T-cell (primary cell): ENCODE measurements at places on chromosomes 12 and 14. TPM values are rescaled to one million over a fixed set of nuclear protein-coding genes. Genes with fewer than 3 reads are reported as not detected.
A peak's percentile ranks its signal among the peaks of the same experiment; 100 is the strongest.

The PGAM5 gene
- total RNA-seq: 21.3 TPM

The OAS1 gene
- 13.7 TPM for total RNA-seq

The PARP11 gene
- 24.9 TPM for total RNA-seq

The PLA2G1B gene
- 1.6 TPM for total RNA-seq

The LIN7A gene
- total RNA-seq: not detected

The TAS2R9 gene
- not detected for total RNA-seq

DNA sequence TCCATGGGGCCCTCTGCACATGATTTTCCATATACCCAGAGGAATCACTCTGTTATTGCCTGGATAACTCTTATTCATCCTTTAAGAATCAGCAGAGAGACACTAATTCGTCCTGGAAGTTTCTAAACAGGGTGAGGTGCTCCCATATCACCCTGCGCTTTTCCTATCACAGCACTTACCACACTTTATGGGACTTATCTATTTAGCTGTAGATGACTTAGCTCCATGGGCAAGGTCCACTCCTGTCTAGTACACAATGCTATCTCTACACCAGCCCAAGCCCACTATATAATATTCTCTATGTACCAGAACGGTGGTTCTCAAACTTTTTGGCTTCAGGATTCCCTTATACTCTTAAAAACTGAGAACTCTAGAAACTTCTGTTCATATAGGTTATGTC lies 111.7 kb downstream of the EFCAB11 start:
- no peaks in the 10 kb centered on the region for H3K27me3 ChIP-seq
- H3K36me3 ChIP-seq: no peaks in the 10 kb centered on the region
- no peaks in the 10 kb centered on the region for H3K4me1 ChIP-seq

- no peaks in the 10 kb centered on the region for H3K36me3 ChIP-seq
- H3K4me3 ChIP-seq: no peak overlapping the region
- no peak for DNase-seq
- peaks cover 3% of the 10 kb centered on the region for H3K27me3 ChIP-seq
- no peak overlapping the region for H3K27ac ChIP-seq
These were observed 35.2 kb upstream of the LHX5 start for GRCh38 chr12:113506867-113507266.

- H3K27ac ChIP-seq: no peak overlapping the region
- H3K4me3 ChIP-seq: no peak overlapping the region
- DNase-seq: no peak
- no peaks in the 10 kb centered on the region for H3K27me3 ChIP-seq
- no peaks in the 10 kb centered on the region for H3K36me3 ChIP-seq
These were observed 133.4 kb downstream of the ACSS3 start for GRCh38 chr12:81211306-81211705.

GRCh38 chr12:132018193-132018916 lies 68.6 kb downstream of the EP400 start:
- no peaks in the 10 kb centered on the region for H3K4me1 ChIP-seq
- H3K27me3 ChIP-seq: no peaks in the 10 kb centered on the region
- peaks cover 20% of the 10 kb centered on the region for H3K36me3 ChIP-seq
- DNase-seq: no peak
- no peak overlapping the region for H3K4me3 ChIP-seq
- no peak overlapping the region for H3K27ac ChIP-seq

- no peaks in the 10 kb centered on the region for H3K4me1 ChIP-seq
- no peak overlapping the region for H3K4me3 ChIP-seq
- H3K36me3 ChIP-seq: no peaks in the 10 kb centered on the region
- H3K27ac ChIP-seq: no peak overlapping the region
These were observed 636.1 kb downstream of the KCNH5 start for GRCh38 chr14:62409169-62409568.

DNA sequence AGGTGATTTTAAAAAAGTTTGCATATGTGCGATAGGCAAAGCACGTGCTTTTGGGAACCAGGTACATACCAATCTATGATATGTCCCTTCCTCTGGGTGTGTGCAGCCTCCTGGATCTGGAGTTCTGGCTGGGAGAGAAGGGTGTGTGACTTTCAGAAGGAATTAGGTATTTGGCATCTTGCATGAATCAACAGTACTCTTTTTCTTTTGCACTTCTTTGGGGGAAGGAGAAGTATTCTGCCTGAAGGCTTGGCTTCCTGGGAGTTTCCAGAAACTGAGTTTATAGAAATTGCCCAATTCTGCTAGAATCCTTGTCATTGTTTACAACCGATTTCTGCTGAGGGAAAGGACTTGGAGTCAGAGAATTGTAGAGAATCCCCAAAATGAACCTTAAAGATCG lies 2.9 kb upstream of the CLMN start:
- no peaks in the 10 kb centered on the region for H3K4me1 ChIP-seq
- DNase-seq: no peak
- H3K27me3 ChIP-seq: peaks cover 40% of the 10 kb centered on the region
- H3K27ac ChIP-seq: no peak overlapping the region

DNA sequence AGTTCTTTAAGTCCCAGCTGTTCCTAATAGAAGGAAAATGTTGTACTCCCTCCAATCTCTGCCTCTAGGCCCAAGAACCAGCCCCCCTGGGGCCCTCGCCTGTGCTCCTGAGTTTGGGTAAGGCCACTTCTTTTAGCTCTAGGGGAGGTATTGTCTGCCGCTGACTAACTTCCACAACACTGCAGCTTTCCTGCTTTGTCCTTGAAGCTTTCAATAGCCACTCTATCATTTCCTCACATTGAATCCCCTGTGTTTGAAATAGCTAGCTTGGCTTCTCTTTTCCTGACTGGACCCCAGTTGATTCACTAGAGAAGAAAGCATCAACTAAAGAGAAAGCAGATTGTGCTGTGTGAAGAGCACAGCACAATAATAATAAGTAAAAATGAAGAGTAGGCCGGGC lies 28.8 kb downstream of the KRT80 start:
- no peak overlapping the region for H3K27ac ChIP-seq
- H3K27me3 ChIP-seq: peaks cover 16% of the 10 kb centered on the region
- H3K36me3 ChIP-seq: no peaks in the 10 kb centered on the region

- DNase-seq: no peak
- H3K4me3 ChIP-seq: no peak overlapping the region
- H3K36me3 ChIP-seq: peaks cover 96% of the 10 kb centered on the region
- no peak overlapping the region for H3K27ac ChIP-seq
- no peaks in the 10 kb centered on the region for H3K27me3 ChIP-seq
- peaks cover 90% of the 10 kb centered on the region for H3K4me1 ChIP-seq
These were observed 31.4 kb downstream of the EVL start for GRCh38 chr14:100096656-100097055.

DNA sequence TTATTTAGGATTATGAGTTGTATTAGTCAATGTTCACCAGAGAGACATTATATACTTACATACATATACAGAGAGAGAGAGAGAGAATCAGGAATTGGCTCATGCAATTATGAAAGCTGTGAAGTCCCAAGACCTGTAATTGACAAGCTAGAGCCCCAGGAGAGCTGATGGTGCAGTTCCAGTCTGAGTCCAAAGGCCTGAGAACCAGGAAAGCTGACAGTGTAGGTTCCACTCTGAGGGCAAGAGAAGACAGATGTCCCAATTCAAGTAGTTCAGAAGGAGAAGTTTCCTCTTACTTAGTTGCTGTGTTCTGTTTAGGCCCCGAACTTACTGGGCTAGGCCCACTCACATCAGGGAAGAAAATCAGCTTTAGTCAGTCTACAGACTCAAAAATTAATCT lies 76.4 kb upstream of the FICD start:
- H3K36me3 ChIP-seq: no peaks in the 10 kb centered on the region
- H3K4me1 ChIP-seq: no peaks in the 10 kb centered on the region
- no peak overlapping the region for H3K4me3 ChIP-seq

DNA sequence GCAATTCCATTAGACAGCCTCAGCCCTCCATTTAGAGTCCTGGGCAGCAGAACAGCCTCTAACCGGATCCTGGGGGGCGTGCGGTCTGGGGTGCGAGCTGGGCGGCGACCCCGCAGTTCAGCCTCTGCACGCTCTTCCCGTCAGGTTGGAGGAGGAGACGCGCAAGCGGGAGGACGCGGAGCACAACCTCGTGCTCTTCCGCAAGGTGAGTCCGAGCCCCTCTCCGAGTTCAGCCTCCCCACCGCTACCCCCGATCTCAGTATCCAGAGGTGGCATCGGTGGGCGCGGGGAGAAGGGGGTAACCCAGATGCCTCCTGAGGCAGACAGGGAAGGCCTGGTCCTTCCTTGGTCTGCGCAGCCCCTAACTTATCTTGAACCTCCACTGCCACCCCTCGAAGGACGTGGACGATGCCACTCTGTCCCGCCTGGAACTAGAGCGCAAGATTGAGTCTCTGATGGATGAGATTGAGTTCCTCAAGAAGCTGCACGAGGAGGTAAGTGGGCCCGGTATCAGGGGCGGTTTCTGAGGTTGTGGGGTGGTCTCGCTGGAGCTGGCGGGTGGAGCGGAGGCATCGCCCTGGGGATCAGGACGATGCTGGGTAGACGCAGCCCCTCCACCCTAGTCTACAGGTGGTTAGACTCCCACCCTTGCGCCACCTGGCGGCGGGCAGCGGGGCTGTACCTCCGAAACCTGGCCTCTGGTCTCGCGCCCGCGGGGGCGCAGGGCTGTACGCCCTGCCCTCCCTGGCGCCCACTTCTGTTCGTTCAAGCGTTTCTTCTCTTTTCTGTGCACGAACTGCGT lies 1.3 kb downstream of the PRPH start:
- no peaks in the 10 kb centered on the region for H3K4me1 ChIP-seq
- peak overlapping the region; percentile 58 for H3K4me3 ChIP-seq
- peaks cover 73% of the 10 kb centered on the region for H3K27me3 ChIP-seq
- DNase-seq: peak; percentile 54

DNA sequence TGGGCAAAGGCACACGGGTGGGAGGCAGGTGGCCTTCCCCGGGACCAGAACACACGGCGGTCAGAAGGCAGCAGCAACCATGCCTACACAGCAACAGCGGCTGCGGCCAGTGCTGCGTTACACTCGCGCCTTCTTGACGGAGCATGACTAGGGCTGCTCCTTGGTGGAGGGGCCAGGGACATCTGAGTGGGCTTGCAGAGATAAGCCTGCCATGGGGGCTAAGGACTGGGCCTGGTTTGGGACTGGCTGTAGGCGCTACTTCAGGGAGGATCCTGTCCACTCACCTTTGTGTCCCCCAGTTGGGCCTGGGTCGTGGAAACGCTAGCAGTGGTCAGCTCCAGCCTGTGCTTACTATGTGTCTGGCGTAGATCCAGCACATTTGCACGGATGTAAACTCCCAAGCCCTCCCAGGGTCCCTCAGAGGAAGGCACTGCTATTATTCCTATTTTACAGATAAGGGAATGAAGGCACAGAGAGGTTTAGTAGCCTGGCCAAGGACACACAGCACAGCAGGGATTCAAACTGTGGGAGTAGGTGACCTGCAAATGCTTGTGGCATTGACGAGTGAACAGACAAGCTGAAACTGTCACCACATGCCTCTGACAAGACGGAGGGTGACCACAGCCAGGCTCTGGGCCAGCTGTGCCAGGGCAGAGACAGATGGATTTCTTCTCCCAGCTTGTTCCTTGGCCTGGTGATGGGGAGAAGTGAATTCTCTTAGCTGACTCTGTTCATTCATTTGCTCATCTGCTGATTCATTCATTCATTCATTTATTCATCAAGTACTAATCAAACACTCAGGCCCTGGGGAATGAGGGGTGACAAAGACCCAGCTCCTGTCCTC lies 31.9 kb upstream of the DLK1 start:
- no peaks in the 10 kb centered on the region for H3K36me3 ChIP-seq
- no peak overlapping the region for H3K4me3 ChIP-seq
- no peak overlapping the region for H3K27ac ChIP-seq
- H3K4me1 ChIP-seq: no peaks in the 10 kb centered on the region
- no peak for DNase-seq

- no peak for DNase-seq
- H3K27ac ChIP-seq: no peak overlapping the region
- no peaks in the 10 kb centered on the region for H3K27me3 ChIP-seq
- H3K36me3 ChIP-seq: peaks cover 73% of the 10 kb centered on the region
- no peaks in the 10 kb centered on the region for H3K4me1 ChIP-seq
These were observed 118.6 kb downstream of the CRACR2A start for GRCh38 chr12:3634348-3634747.

GRCh38 chr14:55274751-55275150 lies 3.5 kb downstream of the FBXO34 start:
- H3K27me3 ChIP-seq: no peaks in the 10 kb centered on the region
- H3K4me3 ChIP-seq: no peak overlapping the region
- H3K4me1 ChIP-seq: peaks cover 21% of the 10 kb centered on the region
- H3K36me3 ChIP-seq: no peaks in the 10 kb centered on the region
- DNase-seq: no peak
- H3K27ac ChIP-seq: no peak overlapping the region

GRCh38 chr12:118337194-118337838 lies 35.4 kb downstream of the TAOK3 start:
- H3K27ac ChIP-seq: no peak overlapping the region
- peaks cover 5% of the 10 kb centered on the region for H3K4me1 ChIP-seq
- no peaks in the 10 kb centered on the region for H3K36me3 ChIP-seq
- H3K27me3 ChIP-seq: no peaks in the 10 kb centered on the region

- H3K4me3 ChIP-seq: peak overlapping the region; percentile 24
- no peaks in the 10 kb centered on the region for H3K27me3 ChIP-seq
- peak; percentile 77 for DNase-seq
- H3K36me3 ChIP-seq: no peaks in the 10 kb centered on the region
- peak overlapping the region; percentile 48 for H3K27ac ChIP-seq
These were observed 98.6 kb downstream of the IRF2BPL start for GRCh38 chr14:76929927-76930326.
